Hematopoietic multipotent progenitor cell (in vitro differentiated cells): ENCODE measurements at places on chromosomes 7 and 10. TPM values are rescaled to one million over a fixed set of nuclear protein-coding genes. Genes with fewer than 3 reads are reported as not detected.

Gene AKR1C2
- 1.3 TPM for total RNA-seq

Gene CHRM2
- total RNA-seq: not detected

Gene MACC1
- total RNA-seq: 6.7 TPM

Gene STOX1
- 0.54 TPM for total RNA-seq

Gene TMEM270
- total RNA-seq: not detected

Gene ARHGAP22
- total RNA-seq: 67.3 TPM

Gene HOXA6
- total RNA-seq: 40.1 TPM

Gene PDE1C
- total RNA-seq: under 0.01 TPM

Gene ANKRD61
- total RNA-seq: under 0.01 TPM

Gene RINT1
- 7.0 TPM for total RNA-seq

Gene HYAL4
- total RNA-seq: not detected

Gene ZCWPW1
- 2.4 TPM for total RNA-seq

Gene PALD1
- 4.8 TPM for total RNA-seq

Gene FAM13C
- not detected for total RNA-seq

Gene CAV1
- total RNA-seq: 4.3 TPM

Gene ARL4A
- 16.4 TPM for total RNA-seq
